CD4-positive, alpha-beta T cell treated with Interferon alpha-2 for 1 hour (primary cell): ENCODE measurements at places on chromosomes 1 and 21.

- no peak for DNase-seq
Observed at GRCh38 chr1:183304440-183305107, 113.6 kb downstream of the NMNAT2 start.

DNA sequence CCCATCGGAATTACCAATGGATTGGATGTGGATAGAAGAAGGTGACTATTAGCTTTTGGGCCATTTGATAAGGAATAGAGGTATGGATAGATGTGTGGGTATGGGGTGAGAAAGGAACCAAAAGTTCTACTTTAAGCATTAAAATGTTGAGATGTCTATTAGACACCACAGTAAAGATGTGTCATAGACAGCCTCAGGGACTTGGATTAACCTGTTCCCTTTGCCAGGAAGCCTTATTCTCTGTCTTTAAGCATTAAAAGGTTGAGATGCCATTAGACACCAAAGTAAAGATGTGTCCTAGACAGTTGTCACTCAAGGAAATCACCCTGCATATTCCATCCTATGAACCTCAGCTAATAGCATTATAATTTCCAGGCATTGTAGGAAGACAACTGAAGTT lies 11.0 kb upstream of the DENND1B start:
- DNase-seq, result no peak

DNA sequence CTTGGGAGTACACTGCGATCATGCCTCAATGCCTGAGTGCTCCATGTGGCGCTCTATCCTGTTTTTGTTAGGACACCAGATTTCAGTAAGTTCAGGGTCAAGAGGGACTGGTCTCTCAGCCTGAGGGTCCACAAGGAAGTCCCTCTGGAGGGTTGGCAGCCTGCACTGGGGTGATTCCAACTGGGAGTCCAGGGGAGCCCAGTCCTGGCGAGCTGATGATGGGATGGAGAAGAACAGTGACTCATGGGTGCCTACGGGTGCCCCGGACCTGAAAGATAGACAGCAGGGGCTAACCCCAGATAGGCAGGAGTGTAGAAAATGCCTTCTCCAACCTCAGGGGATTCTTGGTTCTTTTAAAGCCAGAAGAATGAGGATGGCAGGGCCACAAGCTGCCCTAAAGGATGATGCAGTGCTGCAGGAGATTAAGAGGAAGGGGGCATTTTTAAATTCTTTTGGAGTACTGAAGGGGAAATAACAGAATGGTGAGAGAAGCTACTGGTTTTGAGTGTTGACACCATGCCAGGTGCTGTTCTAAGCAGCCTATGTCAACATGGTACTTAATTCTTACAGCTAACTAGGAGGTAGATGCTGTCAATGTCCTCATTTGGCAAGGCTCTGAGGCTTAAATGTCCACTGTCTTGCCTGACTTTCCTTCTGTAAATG lies 68.4 kb upstream of the TLR5 start:
- DNase-seq, result no peak

GRCh38 chr1:180425952-180426351 lies 76.4 kb downstream of the ACBD6 start:
- no peak for DNase-seq

- no peak for DNase-seq
Observed at GRCh38 chr1:174789399-174789798, 210.3 kb upstream of the CACYBP start.

GRCh38 chr1:156711011-156711817 lies 5.8 kb upstream of the CRABP2 start:
- no peak for DNase-seq

DNA sequence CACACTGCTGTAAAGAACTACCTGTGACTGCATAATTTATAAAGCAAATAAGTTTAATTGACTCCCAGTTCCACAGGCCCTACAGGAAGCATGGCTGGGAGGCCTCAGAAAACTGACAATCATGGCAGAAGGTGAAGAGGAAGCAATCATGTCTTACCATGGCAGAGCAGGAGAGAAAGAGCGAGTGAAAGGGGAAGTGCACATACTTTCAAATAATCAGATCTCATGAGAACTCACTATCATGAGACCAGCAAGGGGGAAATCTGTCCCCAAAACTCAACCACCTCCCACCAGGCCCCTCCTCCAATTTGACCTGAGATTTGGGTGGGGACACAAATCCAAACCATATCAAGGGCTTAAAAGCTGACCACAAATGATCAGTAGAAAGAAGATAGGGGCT lies 493.2 kb downstream of the PTPRC start:
- no peak for DNase-seq

- DNase-seq, result no peak
Observed at GRCh38 chr1:222097588-222097987, 355.7 kb upstream of the DUSP10 start.

DNA sequence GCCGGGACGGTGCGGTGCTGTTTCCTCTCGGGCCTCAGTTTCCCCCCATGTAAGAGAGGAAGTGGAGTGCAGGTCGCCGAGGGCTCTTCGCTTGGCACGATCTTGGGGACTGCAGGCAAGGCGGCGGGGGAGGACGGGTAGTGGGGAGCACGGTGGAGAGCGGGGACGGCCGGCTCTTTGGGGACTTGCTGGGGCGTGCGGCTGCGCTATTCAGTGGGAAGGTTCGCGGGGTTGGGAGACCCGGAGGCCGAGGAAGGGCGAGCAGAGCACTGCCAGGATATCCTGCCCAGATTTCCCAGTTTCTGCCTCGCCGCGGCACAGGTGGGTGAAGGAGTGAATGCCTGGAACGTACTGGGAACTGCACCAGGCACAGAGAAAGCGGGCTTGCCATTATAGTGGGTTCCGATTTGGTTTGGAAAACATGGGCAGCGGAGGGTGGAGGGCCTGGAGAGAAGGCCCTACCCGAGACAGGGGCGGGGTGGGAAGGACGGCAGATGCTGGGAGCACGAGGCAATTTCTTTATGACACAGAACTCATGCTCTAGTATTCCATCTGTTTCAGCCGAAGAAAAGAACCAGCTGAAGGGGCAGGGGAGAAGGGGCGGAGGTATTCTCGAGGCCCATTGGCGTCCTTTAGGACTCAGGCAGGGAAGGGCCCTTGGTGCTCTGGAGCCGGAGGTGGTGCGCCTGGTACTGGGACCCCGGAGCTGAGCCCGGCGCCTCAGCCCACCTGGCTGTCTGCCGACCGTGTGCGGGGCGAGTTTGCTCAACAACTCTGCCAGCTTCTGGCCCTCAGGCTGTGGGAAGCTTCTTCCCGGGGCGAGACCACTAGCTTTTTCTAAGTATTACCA lies 960 bp downstream of the PCSK9 start:
- DNase-seq, result no peak

GRCh38 chr1:62178372-62178771 lies 16.3 kb upstream of the L1TD1 start:
- DNase-seq, result no peak

GRCh38 chr1:220691053-220691684 lies 1.0 kb downstream of the C1orf115 start:
- DNase-seq, result no peak

DNA sequence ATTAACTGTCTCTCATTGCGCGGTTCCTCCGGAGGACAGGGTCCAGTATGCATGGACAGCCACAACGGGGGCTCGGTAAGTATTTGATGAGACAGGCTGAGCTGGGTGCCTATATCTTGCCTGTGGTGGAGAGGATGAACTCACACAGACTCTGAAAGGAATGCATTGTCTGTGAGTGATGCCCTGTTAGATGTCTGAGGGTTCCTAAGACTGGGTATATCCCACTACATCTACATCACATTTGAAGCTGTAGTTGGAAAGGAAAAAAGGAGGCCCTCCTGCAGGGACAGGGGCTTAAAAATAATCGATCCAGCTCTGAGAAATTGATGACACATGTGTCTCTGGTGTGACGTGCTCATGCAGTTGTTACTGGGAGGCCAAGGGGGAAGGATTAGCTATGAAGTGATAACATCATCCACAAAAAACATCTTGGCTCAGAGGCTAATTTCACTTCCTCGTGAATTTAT lies 1.9 kb downstream of the ADARB1 start:
- DNase-seq, result no peak

GRCh38 chr1:201655910-201656309 lies 117.0 kb downstream of the NAV1 start:
- DNase-seq, result no peak

DNA sequence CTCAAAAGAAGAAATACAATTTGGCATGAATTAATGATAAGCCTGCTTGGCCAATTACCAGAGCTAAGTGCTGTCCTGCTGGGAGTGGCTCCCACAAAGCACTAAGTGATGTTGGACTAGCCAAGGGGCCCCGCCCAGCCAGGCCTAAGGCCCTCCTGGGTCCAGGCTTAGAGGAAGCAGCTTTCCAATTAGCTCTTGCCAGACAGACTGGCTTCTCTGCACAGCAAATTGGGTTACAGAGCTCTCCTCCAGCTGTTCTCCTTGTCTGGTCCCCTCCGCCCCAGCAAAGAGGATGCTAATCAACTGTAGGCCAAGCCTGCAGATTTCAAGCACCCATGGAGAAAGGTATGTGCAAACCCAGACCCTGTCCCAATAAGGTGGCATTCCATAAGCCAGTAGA lies 151.9 kb downstream of the DMRTA2 start:
- DNase-seq, result no peak

DNA sequence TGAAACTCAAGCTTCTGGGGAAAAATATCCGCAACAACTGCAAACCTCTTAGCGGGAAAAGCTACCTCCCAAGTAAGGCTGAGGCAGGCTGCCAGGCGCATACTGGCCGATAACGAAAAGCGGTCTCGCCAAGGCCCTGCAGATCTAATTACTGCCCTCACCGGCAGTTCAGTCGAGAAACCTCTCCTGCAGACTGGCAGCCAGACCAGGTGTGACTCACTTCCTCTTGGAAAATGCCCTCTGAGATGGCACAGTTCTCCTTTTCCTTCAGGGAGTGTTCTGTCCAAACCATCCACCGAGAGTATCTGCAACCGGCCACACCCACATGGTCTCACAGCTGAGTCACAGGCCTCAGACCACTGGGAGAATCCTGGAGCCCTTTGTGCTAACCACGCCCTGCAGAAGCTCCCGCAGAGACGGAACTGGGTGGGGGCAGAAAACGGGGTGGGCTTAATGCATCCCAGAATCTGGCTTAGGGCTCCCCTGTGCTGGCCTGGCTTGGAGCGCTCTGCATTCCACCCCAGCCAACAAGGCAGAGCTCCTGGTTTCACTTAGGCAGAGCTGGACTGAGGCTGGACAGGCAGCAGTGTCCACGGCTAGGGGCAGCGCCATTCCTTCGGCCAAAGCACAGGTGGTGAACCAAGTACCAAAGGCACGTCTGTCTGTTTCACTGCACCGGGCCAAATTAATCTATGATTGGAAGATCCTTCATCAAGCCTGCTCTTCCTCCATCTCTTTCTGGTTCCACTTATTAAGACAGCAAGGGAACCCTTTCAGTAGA lies 1.2 kb downstream of the S100A10 start:
- peak; percentile 51 for DNase-seq

- no peak for DNase-seq
Observed at GRCh38 chr1:236150986-236151385, 8.6 kb downstream of the GPR137B start.

DNA sequence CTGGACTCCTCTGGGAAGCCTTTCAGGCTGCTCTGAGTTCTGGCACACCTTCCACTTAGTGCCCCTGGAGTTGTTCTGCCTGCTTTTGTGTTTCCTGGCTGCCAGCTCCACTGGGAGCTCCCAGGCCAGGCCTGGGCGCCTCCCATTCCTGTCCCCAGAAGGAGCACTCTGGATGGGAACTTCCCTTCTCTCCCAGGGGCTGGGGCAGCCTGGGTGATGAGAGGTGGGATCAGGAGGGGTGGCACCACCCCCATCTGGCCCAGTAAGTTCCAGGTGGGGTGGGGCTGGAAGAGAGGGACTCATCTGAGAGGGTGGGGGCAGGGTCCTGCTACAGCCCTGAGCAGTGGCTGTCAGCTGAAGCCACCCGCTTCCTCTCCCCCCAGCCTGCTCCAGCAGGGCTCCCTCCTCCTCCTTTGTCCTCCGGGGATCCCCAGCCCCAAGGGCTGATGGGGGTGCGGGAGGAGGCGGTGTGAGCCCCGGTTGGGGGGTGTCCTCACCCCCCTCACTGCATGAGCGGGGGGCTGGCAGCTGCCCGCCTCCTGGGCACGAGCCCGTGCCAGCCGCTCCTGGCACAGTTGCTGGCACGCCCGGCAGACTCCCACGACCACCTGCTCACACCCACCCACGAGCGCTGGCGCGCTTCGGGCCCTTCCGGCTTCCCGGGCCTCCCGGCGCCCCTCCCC lies 4.7 kb downstream of the FOXO6 start:
- peak; percentile 60 for DNase-seq

- no peak for DNase-seq
Observed at GRCh38 chr1:175870217-175870616, 126.8 kb upstream of the TNR start.

DNA sequence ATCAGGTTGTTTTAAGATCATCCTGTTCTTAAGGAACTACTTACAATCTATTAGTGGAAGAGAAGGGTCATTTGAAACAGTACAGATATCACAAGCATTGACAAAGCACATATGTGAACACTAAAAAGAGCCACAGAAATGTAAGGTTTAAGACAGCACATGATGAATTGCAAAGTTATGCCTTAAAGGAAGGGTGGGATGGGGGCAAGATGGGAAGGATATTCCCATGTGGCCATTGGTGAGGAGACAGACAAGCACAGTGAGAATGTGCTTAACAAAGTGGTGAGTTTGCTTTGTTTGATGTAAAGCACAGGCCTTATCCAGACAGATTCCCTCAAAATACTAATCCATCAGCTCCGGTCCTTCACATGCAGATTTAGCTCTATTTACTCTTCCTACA lies 151.6 kb upstream of the IVNS1ABP start:
- DNase-seq, result no peak

GRCh38 chr1:95095833-95096217 lies 21.3 kb upstream of the TLCD4 start:
- no peak for DNase-seq

- no peak for DNase-seq
Observed at GRCh38 chr1:166485620-166486019, 318.8 kb upstream of the FAM78B start.

DNA sequence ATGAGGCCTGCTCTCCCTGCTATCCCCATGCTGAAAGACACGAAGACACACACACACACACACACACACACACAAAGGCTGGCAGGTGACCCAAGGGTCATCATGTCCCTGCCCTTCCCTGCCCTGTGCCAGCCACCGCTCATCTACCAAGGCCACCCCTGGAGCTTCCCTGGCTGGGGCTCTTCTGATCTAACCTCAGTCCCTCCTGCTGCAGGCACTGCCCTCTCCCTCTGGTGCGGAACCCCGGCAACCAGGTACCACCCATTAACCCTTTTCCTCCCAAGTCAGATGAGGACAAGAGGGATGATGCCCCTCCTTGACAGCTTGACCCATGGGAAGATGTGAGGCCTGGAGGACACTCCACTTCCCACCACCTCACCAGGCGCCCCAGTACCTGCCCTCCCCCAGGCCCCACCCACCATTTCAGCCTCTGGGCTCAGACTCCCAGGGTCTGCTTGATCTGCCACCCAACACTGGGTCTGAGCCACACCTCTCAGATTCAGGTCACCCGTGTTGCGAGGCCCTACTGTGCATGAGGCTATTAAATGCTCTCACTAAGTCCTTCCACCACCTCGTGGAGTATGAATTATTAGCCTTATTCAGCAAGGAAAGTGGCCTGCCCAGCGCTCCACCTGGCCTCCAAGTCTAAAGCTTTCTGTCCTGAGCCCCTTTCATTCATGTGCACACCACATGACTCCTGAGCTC lies 2.5 kb downstream of the SDC3 start:
- DNase-seq, result no peak
